Hippocampal formation (tissue), 2 donors: ENCODE measurements at places on chromosomes 3 and 15.

DNA sequence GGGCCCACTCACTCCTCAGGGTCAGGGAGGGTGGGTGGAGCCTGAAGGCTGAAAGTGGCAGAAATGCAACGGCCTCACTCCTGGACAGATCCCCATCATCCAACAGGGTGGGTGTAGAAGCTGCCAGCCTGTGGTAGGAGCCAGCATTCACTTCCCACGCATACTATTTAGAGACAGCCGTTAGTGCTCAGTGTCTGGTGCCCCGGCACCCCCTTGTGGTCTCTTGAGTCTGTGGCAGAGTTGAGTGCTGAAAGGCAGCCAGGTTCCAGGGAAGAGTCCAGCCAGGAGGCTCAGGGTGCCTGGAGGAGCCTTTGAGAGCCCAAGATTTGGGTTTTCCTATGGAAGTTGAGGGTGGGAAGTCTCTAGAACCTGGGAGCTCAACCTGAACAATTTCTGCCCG lies 2.1 kb upstream of the GNAT1 start:
- peak; percentile 44 for DNase-seq

DNA sequence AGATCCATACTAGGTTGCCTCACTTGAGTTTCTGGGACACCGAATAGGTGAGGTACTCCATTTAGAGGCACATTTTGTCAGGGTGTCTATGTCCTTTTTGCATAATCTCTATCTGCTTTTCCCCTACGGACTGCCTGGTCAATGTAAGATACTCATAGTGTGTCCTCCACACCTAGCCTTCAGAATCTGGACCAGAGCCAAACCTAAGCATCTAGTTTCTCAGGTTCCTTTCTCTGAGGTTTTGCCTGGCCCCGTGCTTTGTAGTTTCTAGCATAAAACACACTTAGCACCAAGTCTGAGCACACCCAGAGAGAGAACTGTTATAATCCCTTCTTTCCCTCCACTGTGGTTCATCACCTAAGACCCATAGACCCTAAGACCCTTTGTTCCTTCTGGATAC lies 105.9 kb upstream of the MLF1 start:
- DNase-seq = no peak

DNA sequence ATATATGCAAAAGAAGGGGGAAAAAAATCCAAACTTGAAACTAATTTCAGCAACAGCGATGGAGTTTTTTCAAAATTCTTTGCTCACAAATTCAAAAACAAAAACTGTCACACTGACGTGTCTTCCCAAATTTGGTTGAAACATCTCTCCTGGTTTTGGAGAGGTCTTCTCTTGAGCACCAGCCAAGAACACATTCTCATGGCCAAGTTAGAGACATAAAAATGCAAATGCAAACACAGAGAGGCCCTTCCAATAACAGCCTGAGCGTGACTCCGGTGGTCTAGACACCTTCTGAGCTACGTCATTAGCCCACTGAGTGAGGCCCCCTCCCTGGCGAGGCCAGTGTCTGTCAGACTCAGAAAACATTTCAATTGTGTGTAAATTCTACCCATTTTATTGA lies 436.0 kb upstream of the PROK2 start:
- DNase-seq = no peak

GRCh38 chr15:43266834-43267233 lies at the start of gene TGM5:
TGM5 (minus strand) TSS chr15:43266928; CDS start chr15:43266849, 79 bp downstream.
- DNase-seq = no peak

DNA sequence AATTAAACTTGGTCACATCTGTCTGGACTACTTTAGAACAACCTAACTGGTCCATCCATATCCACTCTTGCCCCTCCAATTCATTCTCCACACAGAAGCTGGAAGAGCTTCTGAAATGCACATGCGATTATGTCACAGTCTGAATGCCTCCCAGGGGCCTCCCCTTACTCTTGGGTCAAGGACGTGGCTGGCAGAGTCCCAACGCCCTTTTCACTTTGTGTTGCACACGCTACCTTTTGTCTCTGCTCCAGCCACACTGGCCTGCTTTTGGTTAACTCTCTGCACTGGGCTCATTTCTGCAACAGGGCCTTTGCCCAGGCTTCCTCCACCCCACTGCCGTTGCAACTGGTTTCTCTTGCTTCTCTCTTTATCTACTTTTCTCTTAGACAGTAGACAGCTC lies 245.2 kb downstream of the IL20RB start:
- DNase-seq = no peak

DNA sequence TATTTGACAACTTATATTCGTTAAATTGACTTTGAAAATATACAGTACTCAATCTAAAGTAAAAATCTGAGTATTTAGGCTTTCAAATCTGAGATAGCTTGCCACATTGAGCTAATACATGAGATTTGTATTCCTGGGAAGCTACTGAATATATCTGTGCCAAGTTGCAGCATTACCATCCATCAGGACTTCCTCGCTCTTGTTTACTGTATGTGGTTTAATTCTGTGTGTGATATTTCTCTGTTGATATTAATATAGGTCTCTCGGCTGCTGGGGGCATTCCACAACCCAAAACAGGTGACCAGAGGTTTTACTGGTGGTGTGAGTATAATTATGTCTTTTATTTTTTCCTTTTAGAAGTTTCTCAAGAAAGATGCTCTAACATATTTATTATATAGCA lies 5.8 kb downstream of the IDH3A start:
- no peak for DNase-seq

DNA sequence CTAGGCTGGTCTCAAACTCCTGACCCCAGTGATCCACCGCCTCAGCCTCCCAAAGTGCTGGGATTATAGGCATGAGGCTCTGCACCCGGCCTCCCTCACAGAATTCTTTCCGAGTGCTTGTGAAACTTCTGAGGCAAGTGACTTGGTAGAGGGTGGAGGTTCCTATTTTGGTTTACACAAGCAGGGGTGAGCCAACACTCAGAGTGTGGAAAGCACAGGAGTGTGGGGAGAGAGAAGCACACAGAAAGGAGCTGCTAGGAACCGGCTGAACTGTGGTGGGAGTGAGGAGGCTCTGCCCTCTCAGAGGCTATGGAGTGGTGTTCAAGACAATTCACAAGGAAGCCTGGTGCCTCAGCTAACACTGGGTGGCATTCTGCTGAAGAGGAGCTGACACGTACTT lies 7.7 kb downstream of the CAPN3 start:
- DNase-seq = no peak

DNA sequence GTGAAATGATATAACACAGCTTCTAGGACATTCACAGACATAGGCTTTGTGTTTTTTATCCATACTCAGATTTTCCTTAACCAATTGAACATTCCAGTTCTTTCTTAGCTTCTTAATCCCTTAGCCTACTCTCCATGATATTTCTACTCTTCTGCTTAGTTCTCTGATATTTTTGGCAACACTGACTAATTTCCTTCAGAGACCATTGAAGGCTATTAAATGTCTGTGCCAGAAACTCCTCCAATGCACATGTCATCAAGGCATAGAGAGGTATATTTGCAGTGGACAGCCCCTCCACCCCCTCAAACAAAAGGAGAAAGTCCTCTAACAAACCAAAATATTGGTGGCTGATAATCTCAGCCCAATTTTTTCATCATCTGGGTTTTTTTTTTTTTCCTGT lies 105.9 kb upstream of the TSC22D2 start:
- no peak for DNase-seq
